Stimulated activated CD8-positive, alpha-beta memory T cell treated with anti-CD3 and anti-CD28 coated beads, Interleukin-4, amount 100 ng/mL, for 4 hours (primary cell): ENCODE measurements at places on chromosomes 6 and 20.

- DNase-seq, result no peak
Measured at GRCh38 chr20:61370841-61371303, 118.8 kb downstream of the CDH4 start.

DNA sequence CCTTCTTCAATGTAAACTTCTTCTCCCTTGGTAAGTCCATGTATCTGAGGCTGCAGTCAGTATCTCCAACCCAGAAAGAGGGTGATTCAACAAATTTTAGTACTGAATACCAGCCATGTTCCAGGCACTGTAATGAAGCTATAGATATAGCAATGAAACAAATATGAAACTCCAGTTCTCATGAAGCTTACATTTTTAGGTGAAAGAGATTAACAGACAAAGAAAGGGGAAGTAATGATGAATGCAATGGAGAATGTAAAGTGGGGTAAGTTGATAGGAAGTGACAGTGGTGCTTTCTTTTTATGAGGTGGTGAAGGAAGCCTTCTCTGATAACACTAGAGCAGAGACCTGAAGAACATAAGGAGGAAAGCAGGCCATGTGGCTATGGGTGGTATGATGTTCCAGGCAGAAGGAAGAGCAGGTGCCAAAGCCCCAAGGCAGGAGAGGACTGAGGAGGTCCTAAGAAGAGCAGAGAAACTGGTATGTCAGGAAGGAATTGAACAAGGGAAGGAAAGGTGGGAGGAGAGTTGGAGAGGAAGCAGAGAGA lies 143.6 kb downstream of the TFAP2B start:
- no peak for DNase-seq

DNA sequence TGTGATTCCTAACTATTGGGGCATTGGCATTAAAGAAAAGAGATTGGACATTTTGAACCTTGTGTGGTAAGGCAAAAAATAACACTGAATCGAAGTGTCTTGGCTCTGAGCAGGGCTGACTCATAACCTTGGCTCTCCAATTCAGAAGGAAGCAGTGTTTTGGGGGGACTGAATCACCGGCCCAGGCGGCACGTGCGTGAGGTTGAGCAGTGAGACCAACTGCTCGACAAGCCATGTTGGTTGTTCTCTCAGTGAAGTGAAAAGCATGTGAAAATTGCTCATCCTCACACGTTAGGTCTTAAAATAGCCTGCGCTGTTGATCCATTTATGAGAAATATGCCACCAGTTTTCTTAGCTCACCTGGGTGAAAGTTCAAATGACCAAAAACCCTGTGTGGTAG lies 137.8 kb upstream of the SPACA1 start:
- DNase-seq, result no peak

DNA sequence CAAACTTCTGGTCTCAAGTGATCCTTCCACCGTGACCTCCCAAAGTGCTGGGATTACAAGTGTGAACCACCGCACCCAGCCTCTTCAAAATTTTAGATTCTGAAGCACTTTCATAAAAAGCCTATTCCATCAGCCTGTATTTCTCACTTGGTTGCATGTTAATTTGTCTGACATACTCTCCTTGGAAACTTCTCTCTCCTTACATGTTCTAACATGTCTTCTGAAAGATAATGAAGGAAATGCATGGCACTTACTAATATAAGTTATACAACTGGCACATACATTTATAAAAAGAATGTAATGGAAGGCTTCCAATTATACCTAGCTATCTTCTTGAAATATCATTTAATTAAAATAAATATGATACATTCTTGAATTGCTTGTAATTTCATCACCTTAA lies 597.5 kb downstream of the TBC1D32 start:
- no peak for DNase-seq

DNA sequence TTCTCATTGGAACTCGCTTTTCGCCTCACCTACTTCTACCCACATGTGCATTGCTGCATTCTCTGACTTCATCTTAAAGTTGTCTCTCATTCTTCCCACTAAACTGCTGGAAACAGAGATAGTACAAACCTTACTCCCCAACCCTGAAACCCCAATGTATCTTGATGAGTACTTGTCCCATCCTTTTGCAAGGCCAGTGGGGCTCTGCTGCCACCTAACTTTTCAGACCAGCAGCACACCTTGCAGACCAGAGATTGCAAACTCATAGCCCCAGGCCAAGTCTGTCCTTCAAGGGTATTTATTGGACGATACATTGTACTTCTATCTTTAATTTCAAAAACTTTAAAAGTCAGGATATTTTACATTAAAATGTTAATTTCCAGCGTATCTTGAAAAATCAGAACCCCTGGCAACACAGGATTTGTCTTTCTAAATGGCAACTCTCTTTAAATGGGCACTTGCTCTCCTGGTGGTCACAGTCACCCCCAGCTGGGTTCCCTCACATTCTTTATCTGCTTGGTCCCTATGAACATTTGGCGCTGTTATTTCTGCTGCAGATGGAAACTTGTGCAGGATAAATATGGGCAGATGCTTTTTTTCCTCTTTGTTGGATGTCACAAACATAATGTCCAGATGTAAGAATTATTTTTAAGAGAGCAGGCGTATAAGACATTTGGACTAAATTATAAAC lies 83.9 kb downstream of the SOD2 start:
- no peak for DNase-seq

- DNase-seq, result no peak
Measured at GRCh38 chr20:60634491-60635172, 617.4 kb upstream of the CDH4 start.

GRCh38 chr6:154773610-154774089 lies 40.4 kb downstream of the SCAF8 start:
- no peak for DNase-seq

DNA sequence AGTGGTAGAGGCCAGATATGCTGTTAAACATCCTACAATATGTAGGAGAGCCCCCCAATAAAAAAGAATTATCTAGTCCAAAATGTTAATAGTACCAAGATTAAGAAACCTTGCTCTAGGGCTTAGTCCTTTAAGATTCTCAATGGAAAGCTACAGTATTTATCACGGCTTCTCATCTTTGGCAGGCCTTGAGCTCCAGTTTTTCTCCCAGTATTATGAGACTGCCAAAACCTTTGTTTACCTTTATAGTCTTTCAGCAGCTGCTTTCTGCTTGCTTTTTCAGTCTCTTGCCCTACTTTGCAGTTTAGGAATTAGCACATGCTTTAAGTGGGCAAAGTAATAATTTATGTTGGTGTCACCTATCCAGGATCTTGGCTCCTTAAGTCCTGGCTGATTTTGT lies 59.7 kb downstream of the NHLRC1 start:
- DNase-seq, result no peak
